ENCODE measurements at places on chromosomes 4 and X.

GRCh38 chr4:32148111-32148666 is 1428.0 kb downstream of the PCDH7 start:
- DNase-seq: peak; percentile 7

DNA sequence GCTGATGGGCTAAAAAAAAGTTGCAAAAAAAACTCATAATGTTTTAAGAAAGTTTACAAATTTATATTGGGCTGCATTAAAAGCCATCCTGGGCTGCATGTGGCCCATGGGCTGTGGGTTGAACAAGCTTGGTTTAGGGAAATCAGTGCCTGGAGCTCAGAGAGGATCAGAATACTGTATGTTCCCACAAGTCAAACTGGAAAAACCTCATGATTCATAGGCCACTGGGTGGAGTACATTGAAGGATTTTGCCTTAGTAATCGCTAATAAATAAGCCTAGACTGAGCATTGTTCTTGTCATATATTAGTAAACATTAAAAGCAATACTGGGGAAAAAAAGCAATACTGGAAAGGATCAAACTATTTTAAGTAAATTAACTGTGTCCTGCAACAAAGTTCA is 246.3 kb upstream of the TAPT1 start:
- DNase-seq: no peak

GRCh38 chr4:172547724-172548123 is 620.9 kb upstream of the GALNT7 start:
- no peak for DNase-seq

DNA sequence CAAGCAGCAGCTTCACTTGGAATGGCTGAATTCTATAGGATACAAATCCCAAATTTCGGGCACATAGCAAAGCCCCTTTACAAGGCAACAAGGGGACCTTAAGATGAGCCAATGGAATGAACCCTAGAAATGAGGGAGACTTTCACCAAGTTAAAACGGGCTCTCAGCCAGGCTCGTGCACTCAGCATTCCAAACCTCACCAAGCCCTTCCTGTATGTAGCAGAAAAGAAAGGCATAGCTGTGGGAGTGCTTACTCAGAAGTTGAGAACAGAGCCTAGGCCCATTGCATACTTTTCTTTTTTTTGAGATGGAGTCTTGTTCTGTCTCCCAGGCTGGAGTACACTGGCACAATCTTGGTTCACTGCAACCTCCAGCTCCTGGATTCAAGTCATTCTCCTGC is 10.8 kb upstream of the HERC5 start:
- DNase-seq: no peak

GRCh38 chrX:42000836-42001235 is 77.5 kb upstream of the CASK start:
- no peak for DNase-seq

DNA sequence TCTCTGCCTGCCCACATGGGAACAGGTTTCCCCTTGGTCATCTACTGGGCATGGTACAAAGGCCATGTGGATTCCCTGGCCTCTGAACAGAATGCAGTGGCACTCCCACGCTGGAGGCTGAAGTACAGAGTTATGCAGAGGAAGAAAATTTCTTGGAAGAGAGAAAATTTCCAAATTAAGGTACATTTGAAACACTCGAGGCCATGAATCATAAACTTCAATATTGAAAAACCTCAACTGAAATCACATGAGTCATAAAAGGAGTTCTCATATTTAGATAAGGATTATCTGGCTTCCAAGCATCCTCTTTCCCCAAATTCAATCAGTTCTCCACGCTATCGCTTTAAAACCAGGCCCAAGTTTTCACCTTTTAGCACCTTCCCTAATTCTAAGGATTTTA is 28.1 kb upstream of the TXK start:
- peak; percentile 8 for DNase-seq
